ENCODE measurements at places on chromosomes 11 and 22. TPM values are rescaled to one million over a fixed set of nuclear protein-coding genes. Genes with fewer than 3 reads are reported as not detected.

DNA sequence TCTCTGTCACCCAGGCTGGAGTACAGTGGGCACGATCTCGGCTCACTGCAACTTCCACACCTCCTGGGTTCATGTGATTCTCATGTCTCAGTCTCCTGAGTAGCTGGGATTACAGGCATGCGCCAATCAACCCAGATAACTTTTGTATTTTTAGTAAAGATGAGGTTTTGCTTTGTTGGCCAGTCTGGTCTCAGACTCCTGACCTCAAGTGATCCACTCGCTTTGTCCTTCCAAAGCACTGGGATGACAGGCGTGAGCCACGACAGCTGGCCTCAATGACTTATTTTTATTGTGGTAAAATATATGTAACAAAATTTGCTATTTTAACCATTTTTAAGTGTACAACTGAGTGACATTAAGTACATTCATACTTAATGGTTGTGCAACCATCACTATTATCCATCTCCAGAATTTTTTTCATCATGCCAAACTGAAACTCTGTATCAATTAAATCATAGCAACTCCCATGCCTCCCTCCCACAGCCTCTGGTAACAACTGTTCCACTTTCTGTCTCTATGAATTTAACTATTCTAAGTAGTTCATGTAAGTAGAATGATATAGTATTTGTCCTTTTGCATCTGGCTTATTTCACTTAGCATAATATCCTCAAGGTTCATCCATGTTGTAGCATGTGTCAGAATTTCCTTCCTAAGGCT lies 50.7 kb upstream of the CWF19L2 start:
- DNase-seq: no peak

Gene KCNK4
- 2.0 TPM for total RNA-seq

- DNase-seq: no peak
These were observed 51.8 kb downstream of the ALX4 start for GRCh38 chr11:44258190-44258489.

- no peak for DNase-seq
These were observed 2.3 kb upstream of the RTN4RL2 start for GRCh38 chr11:57458060-57458409.

GRCh38 chr22:43890901-43891331 lies 897 bp downstream of the PNPLA5 start:
- DNase-seq: no peak

Gene WBP2NL
- total RNA-seq: 8.3 TPM

DNA sequence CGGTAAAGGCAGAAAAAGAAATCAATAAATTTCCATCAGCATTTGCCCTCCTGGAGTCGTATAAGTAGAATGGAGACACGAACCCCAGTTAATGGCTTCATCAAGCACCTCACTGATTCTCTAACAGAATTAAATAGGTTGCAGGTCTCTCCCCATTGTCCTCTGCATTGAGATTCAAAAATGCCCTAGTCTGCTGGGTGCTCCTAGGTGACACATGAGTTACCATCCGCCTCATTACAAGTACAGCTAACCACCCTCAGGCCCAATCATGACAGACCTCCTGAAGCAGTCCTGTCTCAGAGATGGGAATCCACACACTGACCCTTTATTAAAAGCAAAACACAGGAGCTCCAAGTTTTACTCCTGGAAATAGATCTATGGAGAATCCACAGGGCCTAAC lies 31.4 kb downstream of the HSPA8 start:
- DNase-seq: no peak

Gene TUBA8
- 7.3 TPM for total RNA-seq

- no peak for DNase-seq
These were observed 123.8 kb upstream of the NTM start for GRCh38 chr11:131246663-131247062.

- no peak for DNase-seq
These were observed 149.8 kb downstream of the TTC17 start for GRCh38 chr11:43508511-43508918.

Gene MAJIN
- total RNA-seq: not detected

DNA sequence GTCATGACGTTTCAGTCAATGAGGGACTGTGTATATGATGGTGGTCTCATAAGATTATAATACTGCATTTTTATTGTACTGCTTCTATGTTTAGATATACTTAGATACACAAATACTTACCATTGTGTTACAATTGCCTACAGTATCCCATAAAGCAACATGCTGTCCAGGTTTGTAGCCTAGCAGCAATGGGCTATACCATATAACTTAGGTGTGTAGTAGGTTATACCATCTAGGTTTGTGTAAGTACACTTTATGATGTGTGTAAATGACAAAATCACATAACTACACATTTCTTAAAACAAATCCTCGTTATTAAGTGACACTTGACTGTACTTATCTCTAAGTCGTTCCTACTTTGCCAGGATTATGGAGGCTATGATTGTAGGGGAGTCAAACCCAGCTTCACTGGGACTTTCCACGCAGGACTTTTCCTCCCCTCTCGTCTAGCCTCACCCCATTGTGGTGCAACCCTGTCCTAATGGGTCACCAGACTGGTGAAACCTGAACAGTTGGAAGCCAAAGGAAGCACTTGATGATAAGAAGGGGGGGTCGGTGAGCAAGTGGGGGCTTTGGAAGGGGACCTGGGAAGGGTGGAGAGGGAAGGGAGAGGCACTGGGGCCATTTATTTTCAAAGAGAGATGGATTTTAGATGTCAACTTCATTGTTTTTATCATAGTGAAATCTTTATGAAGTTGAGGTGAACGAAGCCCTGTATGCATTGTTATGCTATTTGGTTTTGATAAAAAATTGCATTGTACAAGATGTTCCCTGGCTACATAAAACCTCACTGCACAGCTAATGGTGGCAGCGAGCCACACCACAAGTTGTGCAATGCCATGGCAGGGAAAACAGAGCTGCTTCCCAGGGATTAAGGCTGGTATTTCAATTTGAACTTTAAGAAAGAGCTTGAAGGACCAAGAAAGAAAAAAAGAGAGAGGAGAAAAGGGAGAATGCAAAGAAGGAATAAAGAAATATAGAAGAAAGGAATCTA lies 129.1 kb downstream of the EHF start:
- DNase-seq: no peak

Gene NXPE2
- total RNA-seq: 0.45 TPM

Gene C1QTNF5
- total RNA-seq: 3.4 TPM

Gene CEP126
- 10.0 TPM for total RNA-seq

- DNase-seq: no peak
These were observed 5.0 kb downstream of the RPL3 start for GRCh38 chr22:39314251-39314971.

Gene LRRC4C
- 62.0 TPM for total RNA-seq

DNA sequence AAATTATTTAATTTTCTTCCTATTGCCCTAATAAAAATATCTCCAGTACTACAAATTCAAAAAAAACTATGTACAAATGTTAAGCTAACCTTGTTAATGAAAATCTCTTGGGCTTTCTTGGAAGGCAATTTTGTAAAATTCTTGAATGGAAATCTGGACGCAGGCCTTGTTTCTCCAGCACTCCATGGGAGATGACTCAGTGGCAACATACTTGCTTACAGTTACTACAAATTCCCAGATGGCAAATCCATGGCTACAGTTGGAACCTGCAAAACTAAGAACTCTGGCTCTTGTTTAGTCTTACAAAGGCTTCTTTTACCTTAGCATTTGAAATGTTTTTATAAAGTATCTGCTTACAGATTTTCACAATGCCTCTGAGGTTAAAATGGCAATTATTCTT lies 725.2 kb downstream of the DLG2 start:
- no peak for DNase-seq

GRCh38 chr22:18012531-18012930 lies 11.8 kb downstream of the MICAL3 start:
- DNase-seq: no peak

Gene FOLR3
- not detected for total RNA-seq

Gene SLC2A11
- total RNA-seq: 31.8 TPM

Gene OVOL1
- 0.73 TPM for total RNA-seq

DNA sequence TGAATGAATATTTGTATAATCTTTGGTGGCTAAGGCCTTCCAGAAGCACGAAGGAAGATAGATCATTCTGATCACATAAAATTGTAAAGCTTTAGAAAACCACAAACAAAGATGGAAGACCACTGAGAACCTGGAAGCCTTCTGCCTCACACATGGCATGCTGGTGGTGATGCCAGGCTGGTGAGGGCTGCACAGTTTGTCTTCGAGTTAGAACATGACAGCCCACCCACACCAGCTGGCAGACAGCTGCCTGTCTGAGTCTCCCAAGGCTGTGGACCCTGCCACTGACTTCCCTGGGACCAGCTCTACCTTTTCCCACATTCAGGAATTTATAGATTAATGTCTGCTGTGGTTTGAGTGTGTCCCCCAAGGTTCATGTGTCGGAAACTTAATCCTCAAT lies 48.8 kb upstream of the B3GAT1 start:
- DNase-seq: no peak

Gene LRRC10B
- 5.0 TPM for total RNA-seq

- DNase-seq: no peak
These were observed 88.1 kb downstream of the TP53I11 start for GRCh38 chr11:44862558-44863101.

DNA sequence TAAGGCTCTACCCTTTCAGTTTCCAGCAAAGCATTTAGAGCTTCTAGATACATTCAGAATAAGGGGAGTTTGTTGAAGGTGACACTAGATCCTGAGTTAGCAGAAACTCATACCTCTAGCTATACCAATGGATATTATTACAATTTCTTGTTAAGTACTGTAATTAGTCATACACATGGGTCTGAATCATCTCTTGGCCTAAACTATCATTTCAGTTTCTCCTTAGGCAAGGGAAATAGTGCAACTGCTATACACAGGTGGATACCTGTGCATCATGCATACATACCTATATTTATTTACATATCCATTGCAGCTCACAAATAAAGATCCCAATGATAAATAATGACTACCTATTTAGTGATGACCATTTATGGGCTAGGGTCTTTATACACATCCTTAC lies 45.1 kb upstream of the PAX6 start:
- DNase-seq: no peak

DNA sequence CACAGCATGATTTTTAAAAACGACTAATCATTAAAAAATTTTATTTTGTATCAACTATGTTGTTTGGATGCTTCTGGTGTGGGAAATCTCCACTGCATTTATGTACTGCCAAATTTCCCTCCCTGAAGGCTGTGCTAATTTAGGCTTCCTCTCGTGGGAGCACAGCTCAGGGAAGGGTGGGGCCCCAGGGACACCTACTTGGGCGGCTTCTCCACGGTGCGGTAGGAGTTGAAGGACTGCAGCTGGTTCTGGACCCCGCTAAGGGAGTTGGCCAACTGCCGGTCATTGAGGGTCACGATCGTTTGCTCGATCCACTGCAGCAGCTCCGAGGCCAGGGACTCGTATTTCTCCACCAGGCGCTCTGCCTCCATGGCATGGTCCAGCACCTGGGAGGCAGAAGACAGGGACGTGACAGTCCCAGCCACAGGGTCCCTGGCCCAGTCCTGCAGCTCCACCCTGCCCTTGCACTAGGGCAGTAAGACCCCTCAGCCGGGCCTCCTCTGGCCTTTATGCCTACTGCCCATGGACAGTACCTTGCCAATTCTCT lies 18.6 kb downstream of the SPTBN2 start:
- no peak for DNase-seq

DNA sequence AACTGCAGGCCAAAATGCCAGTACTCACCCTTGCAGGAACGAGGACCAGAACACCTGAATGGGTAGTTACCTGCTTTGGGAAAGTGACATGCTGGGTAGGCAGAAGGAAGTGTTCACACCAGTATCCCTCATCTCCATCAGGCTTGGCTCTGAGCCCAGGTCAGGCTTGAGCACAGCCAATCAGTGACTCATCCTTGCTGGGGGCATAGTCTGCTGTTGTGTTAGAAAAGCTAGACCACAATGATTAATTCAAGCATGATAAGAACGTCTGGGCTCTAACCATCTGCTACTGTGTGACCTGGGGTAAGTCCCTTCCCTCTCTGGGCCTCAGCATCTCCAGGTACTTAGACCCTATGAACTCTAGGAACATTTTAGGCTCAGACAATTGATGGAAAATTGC lies 450.4 kb downstream of the MIAT start:
- peak; percentile 33 for DNase-seq

Gene SGSM1
- 8.6 TPM for total RNA-seq

DNA sequence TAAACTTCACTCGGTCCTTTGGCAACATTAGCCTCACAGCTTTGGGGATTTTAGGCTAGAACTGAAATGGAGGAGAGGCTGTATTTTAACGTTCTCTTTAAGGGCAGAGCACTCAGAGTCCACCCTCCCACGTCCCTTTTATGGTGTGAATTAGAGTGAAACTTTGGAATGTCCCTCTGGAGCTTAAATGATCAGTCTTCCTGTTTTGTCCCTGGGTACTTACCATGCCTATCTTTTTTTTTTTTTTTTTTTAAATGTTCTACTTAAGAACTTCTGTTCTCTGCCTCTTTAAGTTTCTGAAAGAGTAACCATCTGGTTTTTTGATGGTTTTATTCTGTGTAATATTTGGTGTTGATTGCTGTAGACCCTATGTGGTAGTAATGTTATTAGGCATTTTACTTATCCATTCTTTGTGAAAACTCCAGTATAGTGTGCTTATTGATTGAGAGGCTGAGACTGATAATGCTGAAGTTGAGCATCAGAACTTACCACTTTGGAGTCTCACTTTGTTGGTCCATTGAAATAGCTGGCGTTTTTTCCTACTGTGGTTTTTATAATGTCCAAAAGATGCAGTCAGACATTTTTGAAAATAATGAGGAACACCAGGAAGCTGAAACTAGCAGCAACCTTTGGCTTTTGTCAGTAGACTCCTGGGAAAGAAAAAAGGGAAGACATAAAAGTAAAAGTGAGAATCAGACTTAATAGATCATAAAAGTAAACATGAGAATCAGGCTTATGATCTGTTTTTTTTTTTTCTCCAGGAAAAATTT lies 11.6 kb downstream of the UVRAG start:
- DNase-seq: no peak

Gene CRYBB2
- total RNA-seq: not detected

- no peak for DNase-seq
These were observed 46.7 kb upstream of the LIPT2 start for GRCh38 chr11:74540270-74540669.

Gene PGAP2
- 14.7 TPM for total RNA-seq

DNA sequence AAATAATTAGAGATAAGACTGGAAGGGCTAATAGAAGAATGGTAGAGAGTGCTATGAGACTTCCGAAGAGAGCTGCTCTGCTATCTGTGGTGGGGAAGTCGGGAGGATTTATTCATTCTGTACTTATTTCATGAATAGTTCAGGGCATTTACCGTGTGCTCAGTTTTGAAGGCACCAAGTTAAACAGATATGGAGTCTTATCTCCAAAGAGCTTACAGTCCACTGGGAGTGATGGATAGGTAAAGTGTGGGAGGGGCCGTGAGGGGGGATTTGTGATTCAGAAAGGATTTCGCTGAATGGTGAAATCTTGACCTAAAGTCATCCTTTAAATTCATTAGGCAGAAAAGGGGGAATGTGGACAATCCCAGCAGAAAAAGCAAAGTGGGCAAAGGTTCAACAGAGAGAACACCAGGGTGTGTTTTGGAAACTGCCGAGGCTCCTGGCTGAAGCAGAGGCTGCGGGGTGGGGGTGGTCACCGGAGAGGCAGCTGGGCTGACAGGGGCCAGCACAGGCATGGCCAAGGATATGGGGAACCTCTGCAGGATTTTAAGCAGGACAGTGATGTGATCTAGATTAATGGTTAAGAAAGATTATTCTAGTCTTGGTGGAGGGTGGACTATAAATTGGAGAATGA lies 91.2 kb downstream of the UBASH3B start:
- no peak for DNase-seq
